ENCODE measurements at places on chromosomes 1 and 21.

- peak; percentile 72 for DNase-seq
Observed at GRCh38 chr21:28111151-28111619, 881.5 kb downstream of the LTN1 start.

DNA sequence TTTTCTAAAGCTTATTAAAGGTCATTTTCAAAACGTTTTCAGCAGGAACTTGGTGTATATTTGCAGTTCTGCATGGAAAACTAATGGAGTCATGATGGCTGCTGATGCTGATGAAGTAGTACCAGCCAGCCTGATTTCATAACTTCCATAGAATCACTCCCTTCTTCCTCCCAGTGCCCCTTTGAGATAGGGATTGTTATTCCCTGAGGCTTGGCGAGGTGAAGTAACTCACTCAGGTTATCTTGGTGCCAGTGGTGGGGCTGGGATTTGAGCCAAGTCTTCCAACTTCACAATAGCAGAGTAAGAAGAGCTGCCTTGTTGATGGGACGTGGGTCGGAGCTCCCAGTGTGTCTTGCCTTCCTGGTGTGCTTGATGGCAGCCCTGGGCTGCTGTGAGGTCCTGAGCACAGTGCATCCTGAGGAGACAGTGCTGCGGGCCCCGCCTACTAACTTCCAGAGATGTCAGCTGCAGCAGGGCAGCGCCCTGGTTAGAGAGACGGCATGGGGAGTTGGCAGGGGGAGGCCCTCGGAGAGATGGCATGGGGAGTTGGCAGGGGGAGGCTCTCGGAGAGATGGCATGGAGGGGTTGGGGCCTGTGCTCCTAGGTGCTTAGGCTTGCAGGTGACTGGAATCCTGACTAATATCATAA lies 92.6 kb downstream of the PCBP3 start:
- DNase-seq: no peak

DNA sequence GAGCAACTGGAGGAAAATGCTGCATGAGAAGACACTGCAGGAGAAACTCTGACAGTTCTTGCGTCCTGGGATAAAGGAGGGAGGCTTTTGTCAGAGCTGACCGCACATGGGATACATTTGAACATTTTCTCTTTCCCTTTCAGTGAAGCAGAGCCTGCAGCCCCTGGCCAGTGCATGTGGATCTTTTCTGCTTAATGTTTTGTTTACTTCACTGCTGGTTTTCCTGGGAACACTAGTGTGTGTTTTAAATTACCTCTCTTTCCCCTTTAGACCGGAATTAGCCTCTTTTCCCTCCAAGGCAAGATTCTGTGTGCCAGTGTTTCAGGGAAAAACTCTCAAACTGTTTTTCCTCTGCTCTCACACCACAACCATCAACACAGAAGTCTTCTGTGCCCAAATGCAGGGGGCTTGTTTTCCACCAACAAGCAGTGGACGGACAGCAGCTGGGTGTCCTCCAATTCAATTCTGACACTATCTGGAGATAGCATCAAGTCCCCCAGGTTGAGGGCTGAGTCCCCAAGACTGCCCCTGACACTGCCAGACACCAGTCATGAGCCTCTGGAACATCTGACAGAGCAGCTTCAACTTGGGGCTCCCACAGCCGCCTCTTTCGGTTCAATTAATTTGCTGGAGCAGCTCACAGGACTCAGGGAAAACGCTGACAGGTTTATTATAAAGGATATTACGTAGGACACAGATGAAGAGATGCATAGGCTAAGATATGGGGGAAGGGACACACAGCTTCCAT lies 136.2 kb downstream of the RHOU start:
- DNase-seq: peak; percentile 29

- DNase-seq: no peak
Observed at GRCh38 chr1:237201155-237201554, 159.2 kb downstream of the RYR2 start.

DNA sequence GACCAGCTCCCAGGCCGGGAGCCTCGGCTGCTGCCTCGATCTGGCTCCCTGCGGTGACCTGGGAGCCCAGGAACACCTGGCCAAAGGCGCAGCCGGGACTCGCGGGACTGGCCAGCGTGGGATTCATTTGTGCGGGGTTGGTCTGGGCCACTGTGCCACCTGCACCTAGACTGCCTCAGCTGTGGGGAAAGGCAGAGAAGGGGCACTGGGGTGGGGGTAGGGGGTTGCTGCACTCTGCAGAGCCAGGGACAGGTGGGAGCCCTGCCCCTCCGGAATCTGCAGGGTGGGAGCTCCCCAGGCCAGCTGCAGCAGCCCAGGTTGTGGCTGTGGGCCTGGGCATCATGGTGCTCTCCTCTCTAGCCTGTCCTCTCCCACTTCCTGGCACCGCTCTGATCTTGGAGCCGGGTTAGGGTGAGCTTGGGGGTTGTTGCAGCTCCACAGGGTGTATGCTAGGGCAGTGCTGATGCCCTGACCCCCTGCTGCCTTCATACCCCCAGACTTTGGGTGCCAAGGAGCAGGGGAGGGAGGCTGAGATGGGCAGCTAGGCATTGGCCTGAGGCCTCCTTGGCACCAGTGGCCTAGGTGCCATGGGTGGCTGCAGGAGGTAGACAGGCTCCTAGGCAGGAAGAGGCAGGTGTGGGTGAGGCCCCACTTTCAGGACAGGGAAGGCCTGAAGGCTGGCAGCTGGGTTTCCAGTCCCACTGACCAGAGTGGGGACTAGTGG lies 57.5 kb upstream of the ETV3 start:
- no peak for DNase-seq

DNA sequence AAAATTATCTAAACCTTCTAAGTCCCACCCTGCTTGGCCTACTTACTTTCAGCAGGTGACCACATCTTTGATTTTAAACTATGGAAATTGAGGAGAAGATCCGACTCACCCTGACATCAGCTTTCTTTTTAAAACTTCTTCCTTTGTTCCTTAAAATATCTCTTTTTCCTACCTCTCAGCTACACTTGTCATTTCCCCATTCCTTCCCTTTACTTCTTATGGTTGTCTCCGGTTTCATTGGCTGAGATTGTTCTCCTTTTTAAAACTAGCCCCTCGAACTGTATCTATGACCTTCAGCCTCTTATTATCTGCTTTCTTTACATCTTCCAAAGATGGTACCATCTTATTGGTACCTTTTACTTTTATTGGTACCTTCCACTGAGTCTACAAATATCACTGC lies 87.8 kb upstream of the NRIP1 start:
- DNase-seq: no peak

DNA sequence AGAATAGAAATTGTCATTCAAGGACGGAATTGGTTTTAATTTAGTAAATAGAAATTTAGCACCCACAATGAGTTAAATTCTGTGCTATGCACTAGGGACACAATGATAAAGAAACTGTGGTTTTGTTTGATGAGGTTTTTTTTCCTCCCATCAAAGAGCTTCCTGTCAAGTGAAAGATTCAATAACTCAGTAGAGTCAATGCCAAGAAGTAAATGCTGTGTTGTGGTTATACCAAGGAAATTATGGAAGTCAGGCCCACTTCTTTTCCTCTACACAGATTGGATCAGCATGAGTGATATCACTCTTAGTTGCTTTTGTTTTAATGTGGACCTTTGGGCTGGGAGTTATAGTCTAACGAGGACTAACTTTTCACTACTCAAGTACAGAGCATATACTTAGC lies 1269.6 kb upstream of the ADGRL2 start:
- DNase-seq: no peak

- DNase-seq: no peak
Observed at GRCh38 chr1:177927021-177927596, 42.7 kb downstream of the SEC16B start.

DNA sequence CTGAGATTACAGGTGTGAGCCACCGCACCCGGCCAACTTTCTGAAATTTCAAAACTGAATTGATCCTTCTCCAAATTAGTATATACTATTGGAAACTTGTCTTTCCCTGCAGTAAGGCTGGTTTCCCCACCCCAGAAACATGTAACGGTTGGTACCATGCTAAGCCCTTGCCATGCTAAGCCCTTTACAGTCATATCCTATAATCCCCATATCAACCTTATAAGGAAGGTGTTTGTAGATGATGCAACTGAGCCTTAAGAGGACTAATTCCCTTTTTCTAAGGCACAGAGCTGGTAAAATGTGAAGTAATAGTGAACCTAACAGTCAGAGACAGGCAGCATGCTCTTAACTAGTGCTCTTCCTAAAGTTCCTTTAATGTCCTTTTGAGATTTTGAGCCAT lies 413.7 kb downstream of the DISC1 start:
- DNase-seq: no peak

GRCh38 chr1:193309936-193310475 lies 123.6 kb upstream of the B3GALT2 start:
- DNase-seq: no peak

GRCh38 chr1:39826583-39826982 lies 37.9 kb upstream of the BMP8B start:
- no peak for DNase-seq

All from right renal cortex interstitium (tissue), 3 donors.